ENCODE measurements at places on chromosomes 5 and 9.

DNA sequence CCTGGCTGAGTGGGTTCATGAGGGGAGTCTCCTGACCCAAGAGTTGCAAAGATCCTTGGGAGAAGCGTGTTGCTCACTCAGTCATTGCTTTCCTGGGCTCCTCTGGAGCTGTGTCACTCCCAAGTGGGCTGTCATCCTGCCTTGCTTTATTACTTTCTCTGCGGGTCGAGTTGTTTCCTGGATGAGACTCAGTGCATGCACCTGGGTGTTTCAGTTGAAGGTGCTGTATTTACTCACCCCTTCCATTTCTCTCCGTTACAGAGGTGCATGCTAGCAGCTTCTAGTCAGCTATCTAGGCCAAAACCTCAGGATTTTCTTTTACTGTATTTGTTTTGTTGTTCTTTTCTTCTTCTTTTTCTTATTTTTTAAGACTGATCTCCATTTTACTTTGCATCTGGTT, 785.5 kb upstream of the EDIL3 start:
- no peak for DNase-seq

GRCh38 chr9:123640792-123641222, 284.8 kb downstream of the CRB2 start:
- DNase-seq: no peak

GRCh38 chr9:38386319-38386895, 6.1 kb upstream of the ALDH1B1 start:
- DNase-seq: no peak

GRCh38 chr9:38071470-38072134, 2.6 kb upstream of the SHB start:
- DNase-seq: no peak

DNA sequence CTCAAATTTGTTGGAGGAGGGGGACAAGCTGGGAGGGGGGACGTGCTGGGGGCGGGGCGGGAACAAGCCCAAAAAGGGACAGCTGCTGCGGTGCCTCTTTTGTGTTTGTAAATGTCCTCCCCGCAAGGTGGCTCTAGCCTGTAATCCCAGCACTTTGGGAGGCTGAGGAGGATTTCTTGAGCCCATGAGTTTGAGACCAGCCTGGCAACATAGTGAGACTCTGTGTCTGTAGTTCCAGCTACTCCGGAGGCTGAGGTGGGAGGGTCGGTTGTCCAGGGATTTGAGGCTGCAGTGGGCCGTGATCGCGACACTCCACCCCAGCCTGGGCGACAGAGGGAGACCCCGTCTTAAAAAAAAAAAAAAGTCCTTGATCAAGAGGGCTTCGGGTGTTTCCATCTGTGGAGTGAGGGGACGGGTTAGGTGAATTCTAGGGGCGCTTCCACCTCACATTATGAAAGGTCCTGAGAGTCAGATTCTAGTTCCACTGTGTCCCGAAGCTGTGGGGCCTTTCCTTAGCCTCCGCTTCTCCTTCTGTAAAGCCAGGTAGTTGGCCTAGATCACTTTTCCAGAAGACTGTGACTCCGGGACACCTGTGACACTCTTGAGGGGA, 779 bp upstream of the CTNNA1 start:
- no peak for DNase-seq
